ENCODE measurements at places on chromosomes 16 and 17.

GRCh38 chr17:63445571-63445953, 544 bp downstream of the CYB561 start:
- DNase-seq, result no peak

DNA sequence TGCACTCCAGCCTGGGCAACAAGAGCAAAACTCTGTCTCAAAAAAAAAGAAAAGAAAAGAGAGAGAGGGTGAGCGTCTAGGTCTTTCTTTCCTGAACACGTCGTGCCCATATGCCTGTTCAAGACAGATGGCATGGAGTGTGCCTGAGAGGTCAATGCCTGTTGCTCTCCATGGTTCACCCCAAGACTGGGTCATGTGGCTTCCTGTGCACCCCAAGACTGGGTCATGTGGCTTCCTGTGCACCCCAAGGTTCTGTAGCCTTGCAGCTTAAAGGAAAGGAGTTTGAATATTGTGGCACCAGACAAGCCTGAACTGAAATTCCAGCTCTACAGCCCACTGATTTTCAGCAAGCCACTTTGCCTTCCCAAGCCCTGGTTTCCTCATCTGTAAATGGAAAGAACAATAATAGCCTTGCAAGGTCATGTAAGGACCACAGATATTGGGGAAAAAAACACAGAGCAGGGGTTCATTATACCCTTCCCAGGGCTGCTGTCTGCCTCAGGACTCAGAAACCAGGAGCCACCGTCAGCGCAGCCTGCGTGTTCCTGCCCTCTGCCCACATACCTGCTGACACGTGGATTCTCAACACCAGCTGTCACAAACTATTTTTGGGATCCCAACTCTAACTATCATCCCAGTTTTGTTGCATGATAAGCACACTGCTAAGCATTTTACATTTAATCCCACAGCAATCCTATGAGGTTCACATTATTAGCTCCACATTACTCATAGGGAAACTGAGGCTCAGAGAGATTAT, 18.0 kb upstream of the NAGS start:
- no peak for DNase-seq

GRCh38 chr17:83005639-83006038, 73.8 kb upstream of the METRNL start:
- DNase-seq, result no peak

- DNase-seq, result no peak
Measured at GRCh38 chr16:67708368-67708771, 10.7 kb downstream of the GFOD2 start.

- DNase-seq, result no peak
Measured at GRCh38 chr16:76524356-76524755, 247.2 kb downstream of the CNTNAP4 start.

DNA sequence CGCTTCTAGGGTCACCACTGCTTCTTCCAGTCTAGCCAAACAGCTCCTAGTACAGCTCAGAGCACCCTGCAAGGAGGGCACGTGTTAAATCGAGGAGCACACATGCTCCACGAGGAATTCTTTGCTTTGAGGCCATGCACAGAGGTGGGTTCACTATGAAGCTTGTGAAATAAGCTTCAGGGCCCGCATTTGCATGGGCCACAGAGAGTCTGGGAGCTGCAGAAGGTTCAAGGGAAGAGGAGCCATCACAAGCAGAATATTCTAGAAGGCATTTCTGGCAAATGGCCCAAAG, 55.3 kb downstream of the MYH13 start:
- no peak for DNase-seq

GRCh38 chr16:79758615-79759346, 158.2 kb upstream of the MAF start:
- no peak for DNase-seq

DNA sequence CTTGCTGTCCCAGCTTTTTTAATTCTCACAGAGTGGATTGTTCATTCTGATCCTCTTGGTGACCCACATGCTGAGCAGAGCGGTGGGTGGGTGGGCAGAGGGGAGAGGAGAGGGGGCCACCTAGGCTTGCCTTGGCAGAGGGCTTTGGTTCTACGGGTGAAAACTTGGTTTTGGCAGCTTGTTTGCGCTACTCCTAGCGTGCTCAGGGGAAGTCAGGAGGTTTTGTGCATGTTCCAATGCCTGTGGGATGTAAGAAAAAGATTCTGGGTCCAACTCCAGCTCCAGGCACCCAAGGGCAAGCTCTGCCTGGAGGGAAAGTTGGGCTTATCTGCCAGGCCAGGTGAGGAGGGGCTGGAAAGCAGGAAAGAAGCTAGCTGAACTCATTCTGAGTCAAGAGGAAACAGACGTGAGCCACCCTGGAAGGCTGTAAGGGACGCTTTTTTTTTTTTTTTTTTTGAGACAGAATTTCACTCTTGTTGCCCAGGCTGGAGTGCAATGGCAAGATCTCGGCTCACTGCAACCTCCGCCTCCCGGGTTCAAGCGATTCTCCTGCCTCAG, 169.1 kb downstream of the WSCD1 start:
- no peak for DNase-seq

DNA sequence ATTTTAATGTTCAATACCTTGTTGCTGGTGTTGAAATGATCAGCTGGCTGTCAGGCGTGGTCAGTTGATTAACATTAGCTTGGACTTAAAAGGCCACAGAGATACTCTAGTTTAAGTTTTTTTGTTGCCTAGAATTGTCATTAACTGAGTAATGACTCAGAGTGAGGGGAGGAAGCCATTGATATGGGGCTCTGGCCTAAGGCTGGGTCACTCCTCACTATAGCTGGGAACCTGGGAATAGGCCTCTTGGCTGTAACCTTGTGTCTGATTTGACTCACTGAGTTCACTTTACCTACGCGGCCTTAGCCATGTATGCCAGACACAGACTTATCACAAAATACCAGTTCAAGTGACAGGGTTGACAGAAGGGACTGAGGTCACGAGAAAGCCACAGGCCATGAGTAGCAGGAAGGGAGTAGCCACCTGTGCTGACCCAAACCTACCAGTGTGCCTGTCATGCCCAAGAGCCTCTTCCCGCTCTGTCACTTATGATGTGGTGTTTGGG, 37.9 kb upstream of the ADCY7 start:
- DNase-seq, result no peak
